Progenitor cell of endocrine pancreas (in vitro differentiated cells): ENCODE measurements at places on chromosomes 16 and 17.

DNA sequence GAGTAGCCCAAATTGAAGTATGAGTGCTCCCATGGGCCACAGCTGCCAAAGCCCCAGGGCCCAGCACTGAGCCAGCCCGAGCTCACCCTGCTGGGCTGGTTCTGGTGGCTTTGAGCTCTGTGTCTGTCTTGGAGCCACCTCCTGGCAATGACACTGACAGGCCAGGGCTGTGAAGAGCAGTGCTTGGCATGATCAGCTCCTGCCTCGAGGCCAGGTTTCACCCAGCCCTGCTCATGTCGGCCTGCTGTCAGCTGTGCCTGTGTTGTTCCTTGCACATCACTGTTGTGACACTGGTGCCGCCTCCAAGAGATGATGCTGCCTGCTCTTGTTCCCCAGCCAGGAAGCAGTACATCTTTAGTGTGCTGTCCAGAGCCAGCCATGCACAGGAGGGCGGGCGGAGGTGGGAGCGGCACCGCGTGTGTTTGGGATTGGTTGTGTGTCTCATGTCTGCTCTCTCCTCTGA lies 26.0 kb downstream of the PLD6 start:
- DNase-seq, result no peak

DNA sequence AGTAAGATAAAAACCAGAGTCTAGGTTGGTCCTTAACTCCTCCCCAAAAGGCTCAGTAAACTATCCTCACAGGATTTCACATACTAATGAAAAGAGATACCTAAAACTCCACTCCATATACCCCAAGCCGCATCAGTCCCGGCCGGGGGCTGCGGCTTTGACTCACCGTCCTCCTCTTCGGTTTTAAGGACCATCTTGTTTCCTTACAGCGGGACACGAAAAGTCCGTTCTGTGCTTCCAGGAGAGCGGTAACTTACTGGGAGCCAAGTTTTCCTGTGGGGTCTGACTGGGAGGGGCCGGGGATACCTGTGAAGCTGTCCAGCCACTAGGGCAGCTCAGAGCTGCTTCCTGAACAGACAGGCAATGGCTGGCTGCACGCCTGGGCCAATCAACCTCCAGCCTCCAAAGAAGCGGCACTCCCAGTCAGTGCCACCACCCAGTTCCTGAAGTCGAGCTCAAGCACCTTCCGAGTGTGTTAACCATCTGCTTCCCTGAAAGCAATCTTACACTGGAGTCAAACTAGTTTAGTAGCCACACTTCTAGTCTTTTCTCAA lies 45.5 kb downstream of the CYTH1 start:
- DNase-seq, result no peak

GRCh38 chr16:87431926-87432325 lies 39.8 kb downstream of the MAP1LC3B start:
- no peak for DNase-seq

DNA sequence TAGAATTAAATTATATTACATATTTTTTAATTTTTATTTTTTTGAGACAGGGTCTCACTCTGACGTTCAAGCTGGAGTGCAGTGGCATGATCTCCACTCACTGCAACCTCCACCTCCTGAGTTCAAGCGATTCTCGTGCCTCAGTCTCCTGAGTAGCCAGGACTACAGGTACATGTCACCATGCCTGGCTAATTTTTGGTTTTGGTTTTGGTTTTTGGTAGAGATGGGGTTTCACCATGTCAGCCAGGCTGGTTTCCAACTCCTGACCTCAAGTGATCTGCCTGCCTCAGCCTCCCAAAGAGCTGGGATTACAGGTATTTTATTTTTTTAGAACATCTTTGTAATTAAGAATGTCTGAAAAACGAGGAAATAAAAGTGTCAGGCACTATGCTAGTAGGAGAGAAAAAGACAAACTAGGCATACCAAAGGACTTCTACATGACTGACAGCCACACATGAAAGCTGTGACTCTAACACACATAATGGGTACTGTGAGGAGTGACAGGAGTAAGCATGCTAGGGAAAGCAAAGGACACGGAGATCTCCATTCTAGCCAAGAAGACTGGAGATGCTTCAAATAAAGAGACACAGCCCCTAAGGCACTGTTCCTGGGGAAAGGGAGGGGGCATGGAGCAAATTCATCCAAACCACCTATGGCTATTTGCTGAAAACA lies 7.3 kb downstream of the GNA13 start:
- DNase-seq, result no peak

GRCh38 chr16:49918257-49918656 lies 62.3 kb upstream of the ZNF423 start:
- DNase-seq, result no peak

DNA sequence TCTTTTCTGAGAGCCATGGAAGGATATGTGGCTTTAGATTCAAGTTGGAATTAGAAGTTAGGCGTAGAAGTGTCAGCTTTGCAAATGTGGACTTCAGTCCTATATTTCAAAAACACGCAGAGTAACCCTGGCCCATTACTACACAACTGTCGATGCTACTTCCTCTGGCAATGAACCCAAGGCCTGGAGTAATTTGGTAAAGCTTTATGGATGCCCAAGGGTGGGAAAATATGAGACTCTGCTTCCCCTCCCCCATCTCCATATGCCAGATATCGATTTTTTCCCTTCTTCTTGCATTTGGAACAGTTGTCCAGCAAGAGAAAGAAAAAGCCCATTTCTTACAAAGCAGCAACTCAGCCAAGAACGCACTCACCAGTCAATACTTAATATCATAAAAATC lies 2.9 kb upstream of the MAP1LC3B start:
- DNase-seq, result no peak

DNA sequence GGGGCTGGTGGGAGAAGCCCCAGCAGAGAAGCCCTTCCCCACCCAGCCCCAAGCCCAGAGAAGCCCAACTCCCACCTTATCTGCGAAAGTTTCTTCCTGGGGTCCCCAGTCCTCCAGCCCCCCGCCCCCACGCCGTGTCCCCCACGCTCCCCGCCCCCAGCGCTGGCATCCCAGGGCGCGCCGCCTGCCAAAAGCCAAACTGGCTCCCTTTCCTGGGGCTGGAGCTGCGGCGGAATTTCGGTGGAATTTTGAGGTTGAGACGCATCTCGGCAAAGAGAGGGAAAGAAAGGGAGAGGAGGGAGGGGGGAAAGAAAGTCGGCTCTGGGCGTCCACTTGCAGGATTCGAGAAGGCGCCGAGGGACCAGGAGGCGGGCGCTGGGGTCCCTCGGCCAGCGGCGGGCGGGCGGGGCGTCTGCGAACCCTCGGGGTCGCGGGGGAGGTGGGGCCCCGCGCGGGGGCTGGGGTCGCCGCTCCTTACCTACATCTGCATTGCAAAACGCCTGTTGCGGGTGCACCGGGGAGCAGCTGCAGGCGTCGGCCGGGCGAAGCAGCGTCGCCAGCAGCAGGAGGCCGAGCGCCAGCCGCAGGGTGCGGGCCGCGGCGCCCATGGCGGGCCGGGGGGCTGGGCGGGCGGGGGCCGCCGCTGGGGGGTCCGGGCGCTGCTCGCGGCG lies 571 bp downstream of the TIMP2 start:
- DNase-seq, result no peak

- no peak for DNase-seq
These were observed 11.1 kb downstream of the NACA2 start for GRCh38 chr17:61579961-61580360.

- no peak for DNase-seq
These were observed 105.4 kb downstream of the TRIM37 start for GRCh38 chr17:59001158-59001814.
